ENCODE measurements at places on chromosomes 2 and 18.

GRCh38 chr2:40760071-40760666 is 308.3 kb upstream of the SLC8A1 start:
- DNase-seq = no peak

DNA sequence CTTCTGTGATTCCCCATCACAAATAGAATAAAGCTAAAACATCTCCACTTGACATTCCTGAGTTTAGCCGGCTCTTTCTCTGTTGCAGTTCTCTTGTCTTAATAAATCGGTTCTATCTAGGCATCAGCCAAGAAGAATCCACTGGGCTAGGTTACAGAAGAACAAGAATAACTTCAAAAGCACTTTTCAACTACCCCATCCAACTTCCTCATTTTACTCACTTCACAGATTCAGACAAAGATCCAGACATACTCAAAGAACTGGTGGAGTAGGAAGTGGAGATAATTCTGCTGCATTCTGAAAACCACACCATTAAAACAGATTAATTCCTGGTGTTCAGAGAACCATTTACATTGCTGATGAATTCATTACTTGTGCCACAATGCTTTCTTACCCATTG is 9.6 kb upstream of the ALPK2 start:
- DNase-seq = no peak

GRCh38 chr18:23460285-23461273 is 7.5 kb downstream of the RIOK3 start:
- DNase-seq = no peak

DNA sequence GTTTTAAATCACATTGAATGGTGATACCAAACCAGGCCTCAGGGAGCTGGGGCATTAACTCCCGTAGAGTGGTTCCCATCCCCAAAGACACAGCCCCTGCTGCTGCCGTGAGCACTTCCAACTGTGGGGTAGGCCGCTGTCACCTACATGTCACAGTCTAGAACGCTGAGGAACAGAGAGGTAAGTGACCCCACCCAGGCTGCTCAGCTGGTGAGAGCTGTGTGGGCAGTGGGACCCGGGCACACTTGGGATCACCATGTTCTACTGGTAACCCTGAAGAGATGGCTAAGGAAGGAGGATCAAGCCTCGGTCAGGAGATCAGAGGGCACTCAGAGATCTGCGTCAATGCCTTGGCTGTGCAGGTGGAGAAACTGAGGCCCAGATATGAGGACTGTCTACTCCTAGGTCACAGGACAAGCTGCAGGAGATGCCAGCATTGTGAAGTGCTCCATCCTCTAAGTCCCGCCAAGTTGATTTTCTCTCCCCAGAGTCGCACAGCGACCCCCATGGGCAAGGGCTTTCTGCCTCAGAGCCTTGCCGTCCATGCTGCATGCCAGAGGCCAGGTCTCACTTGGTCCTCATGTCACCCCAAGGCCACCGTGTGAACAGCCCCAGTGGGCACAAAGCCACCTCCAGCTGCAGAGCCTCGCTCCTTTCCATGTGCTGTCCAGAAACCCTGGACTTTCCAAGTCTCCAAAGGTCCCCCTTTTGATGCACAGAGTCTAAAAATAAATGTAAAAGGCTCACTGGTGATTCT is 144.2 kb upstream of the OTOS start:
- no peak for DNase-seq

GRCh38 chr2:28644760-28645159 is 106.9 kb upstream of the PPP1CB start:
- DNase-seq = no peak

- no peak for DNase-seq
Measured at GRCh38 chr18:74286106-74286855, 5.5 kb downstream of the CYB5A start.

DNA sequence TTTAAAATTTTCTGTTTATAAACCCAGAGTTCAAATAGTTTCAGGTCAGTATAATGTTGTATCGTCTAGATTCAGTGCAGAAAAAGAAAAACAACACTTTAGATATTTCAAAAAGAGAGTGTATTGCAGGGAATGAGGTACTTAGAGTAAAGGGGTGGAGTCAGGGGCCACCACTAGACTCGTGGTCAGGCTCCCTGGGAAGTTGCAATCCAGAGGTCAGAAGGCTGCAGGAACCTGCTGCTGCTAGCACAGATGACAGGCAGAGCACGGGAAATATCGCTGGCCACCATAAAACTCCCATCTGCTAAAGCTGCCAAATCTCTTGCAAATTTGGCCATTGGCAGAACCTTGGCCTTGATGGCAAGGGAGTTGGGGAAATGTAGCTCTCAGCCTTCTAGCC is 64.6 kb downstream of the THNSL2 start:
- no peak for DNase-seq

DNA sequence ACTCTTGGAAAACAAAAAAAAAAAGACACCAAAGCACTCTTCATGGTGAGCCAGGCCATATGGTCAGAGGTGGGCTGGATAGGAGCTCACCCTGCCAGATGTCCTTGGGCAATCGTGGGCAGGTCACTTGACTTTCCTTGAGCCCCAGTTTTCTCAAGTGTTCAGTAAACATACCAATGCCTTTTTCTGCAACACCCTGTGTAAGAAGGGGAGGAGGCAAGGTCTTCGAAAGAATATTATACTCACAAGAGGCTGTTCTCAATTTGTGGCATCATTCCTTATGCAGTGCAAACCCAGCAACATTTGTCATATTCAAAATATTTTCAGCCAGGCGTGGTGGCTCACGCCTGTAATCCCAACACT is 22.9 kb upstream of the TMEM87B start:
- no peak for DNase-seq

- no peak for DNase-seq
Measured at GRCh38 chr18:66993492-66993891, 389.6 kb upstream of the CDH19 start.

DNA sequence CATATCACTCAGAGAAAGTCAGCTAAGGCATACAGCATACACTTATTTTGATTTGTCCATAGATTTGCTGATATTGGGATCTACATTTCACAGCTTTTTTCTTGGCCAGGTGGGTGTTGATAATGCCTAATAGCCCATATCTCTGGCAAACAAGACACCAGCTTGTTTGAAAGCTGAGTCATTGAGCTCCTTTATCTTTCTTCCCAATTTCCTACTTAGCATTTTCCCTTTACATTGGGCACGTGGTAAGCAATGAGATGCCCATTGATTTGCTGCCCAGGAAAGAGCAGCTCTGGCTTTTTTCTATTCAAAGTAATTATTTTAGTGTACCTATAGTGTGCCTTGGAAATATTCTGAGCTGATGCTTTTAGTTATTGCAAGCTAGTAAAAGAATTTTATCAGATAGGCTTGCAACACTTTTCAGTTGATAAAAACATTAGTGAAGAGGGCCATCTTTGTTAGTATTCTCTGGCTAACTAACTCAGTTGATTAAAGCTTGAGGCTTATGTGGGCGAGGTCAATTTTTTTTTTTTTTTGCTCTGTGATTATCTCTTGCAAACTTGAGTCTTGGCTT is 79.6 kb downstream of the OSBPL6 start:
- DNase-seq = no peak

DNA sequence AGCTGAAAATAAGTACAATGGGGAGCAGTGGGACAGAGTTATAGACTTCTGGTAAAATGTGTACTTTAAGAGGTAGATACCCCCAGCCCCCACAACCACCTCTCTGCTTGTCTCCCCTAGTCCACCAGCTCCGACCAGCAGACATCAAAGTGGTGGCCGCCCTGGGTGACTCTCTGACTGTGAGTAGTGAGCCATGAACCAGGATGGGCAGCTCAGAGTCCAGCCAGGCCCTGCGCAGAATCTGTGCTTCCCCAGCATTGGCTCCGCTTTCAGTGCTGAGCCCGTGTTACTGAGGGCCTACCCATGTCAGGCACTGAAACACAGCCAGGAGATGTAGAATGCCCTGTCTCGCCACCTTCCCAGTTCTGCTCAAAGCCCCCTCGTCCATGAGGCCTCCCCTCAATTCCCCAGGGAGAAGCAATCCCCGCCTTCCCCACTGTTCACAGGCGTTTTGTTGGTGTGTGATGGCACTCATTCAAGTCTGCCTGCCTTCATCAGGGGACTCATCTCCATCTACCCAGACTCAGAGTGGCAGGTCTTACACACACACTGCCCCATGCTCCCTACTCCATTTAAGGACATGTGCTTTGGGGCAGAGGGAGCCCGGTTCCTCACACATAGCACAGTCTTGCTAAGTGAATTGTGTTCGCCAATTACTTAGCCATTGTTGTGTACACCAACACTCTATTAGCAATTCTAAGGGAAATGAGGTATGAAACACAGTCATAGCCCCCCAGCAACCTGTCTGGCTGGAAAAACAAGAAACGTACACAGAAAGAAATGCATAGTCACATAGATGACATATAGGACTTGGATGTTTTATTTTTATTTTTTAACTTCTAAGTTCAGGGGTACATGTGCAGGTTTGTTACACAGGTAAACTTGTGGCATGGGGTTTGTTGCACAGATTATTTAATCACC is 122.6 kb downstream of the PLB1 start:
- no peak for DNase-seq

DNA sequence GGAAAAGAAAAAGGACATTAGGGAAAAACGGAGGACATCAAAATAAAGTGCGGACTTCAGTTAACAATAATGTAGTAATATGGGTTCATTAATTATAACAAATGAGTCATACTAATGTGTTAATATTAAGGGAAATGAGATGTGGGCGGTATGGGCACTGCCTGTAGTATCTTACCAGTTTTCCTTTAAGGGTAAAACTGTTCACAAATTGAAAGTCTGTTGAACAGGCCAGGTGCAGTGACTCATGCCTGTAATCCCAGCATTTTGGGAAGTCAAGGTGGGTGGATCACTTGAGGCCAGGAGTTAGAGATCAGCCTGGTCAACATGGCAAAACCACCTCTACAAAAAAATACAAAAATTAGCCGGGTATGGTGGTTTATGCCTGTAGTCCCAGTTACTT is 56.8 kb upstream of the PMAIP1 start:
- no peak for DNase-seq

Measured in gastrocnemius medialis (tissue), 4 donors.